Muscle of arm (tissue), 14 donors: ENCODE measurements at places on chromosomes 16 and 17.

- no peak for DNase-seq
Observed at GRCh38 chr16:67537270-67537635, 8.6 kb downstream of the RIPOR1 start.

GRCh38 chr16:31215287-31216162, 1.4 kb downstream of the PYDC1 start:
- DNase-seq = no peak

GRCh38 chr16:89090669-89091426, 2.8 kb upstream of the ACSF3 start:
- DNase-seq = no peak

- no peak for DNase-seq
Observed at GRCh38 chr17:80043963-80044362, 7.5 kb downstream of the CCDC40 start.

DNA sequence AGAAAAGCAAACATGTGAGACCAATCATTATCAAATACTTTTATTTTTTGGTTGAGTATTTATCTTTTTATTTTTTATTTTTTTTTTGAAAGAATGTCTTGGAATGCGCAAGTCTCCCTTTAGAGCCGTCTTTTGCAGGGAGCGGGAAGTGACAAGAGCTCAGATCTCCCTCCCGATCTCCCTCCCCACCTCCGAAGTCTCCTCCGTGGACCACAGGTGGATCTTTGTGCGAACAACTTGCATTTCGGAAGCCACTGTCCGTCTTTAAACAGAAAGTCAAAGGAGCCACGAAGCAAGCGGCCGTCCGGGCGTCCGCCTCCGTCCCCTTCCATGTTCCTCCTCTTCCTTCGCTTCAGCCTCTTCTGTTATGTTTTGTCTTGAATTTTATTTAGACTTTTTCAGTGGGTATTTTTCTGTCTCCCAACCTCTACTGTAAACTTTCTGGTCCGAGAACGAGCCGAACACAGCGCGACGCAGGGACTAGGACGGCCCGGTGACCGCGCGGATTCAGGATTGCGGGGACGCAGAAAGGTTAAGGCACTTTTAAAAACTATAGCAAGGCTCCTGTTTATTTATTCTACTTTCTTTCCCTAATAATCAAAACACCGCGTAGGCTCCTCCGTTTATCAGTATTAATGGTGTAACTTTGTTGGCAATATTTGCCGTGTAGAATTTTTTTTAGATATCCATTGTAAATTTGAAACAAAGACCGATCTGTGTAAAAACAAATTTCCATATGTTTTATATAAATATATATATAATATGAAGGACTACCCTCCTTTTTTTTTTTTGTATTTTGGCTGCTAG, 3.3 kb downstream of the FOXF1 start:
- no peak for DNase-seq

- DNase-seq = no peak
Observed at GRCh38 chr16:67349172-67349571, 22.6 kb downstream of the LRRC36 start.

- DNase-seq = no peak
Observed at GRCh38 chr16:6231398-6231797, 1101.2 kb upstream of the RBFOX1 start.

DNA sequence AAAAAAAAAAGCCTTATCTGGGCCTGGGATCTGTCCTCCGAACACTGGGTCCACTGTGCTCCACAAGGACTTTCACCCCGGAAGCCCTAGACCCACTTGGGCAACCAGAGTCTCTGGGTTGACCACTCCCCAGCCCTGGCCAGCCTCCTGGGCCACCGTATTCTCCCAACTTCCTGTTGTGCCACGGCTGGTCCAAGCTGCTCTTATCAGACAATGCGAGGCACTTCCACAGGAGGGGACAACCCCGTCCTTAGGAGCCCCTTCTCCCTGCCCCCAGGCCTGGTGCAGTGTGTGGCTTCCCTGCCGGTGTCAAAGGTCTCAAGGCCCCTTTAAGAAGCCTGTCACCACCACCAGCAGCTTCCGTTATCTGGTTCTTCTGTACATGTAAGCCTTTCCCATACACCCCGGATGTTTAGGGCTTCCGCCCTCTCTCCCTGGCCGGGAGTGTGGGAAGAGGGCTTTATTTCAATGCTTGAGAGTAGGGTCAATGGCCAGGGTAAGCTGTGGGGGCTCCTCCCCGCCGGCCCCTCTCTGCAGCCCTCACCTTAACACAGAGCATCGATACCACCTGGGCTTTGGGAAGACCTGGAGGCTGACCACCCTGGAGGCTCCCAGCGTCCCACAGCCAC, 313.0 kb downstream of the SEC14L1 start:
- DNase-seq = no peak

DNA sequence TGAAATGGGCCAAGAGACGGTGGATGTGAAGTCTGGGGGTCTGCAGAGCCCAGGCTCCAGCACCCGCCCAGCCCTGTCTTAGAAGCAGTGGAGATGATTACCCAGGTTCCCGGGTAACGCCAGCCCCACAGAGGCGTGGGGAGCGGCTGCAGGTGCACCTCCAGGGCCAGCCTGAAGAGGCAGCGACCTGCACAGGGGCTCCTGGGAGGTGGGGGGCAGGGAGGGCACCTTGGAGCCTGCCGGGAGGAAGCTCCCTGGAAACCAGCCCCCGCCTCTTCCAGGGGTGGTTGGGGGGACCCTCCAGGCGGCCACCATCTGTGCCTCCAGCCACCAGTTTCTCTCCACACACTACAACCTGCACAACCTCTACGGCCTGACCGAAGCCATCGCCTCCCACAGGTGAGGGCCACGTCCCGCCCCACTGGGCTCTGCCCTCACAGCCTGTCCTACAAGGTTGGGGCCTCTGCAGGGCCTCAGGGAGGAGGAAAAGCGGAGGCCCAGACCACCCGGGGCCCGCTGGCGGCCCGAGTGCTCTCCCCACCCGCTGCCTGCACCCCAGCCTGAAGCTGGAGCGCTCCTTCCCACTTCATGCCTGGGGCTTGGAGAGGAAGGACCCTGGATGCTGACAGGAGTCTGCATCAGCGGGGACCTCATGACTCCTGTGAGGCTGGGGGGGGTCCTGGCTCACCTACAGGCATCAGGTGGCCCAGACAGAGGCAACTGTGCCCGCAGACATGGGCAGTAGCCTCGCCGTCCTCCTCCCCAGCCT, 10.5 kb downstream of the GAA start:
- no peak for DNase-seq

DNA sequence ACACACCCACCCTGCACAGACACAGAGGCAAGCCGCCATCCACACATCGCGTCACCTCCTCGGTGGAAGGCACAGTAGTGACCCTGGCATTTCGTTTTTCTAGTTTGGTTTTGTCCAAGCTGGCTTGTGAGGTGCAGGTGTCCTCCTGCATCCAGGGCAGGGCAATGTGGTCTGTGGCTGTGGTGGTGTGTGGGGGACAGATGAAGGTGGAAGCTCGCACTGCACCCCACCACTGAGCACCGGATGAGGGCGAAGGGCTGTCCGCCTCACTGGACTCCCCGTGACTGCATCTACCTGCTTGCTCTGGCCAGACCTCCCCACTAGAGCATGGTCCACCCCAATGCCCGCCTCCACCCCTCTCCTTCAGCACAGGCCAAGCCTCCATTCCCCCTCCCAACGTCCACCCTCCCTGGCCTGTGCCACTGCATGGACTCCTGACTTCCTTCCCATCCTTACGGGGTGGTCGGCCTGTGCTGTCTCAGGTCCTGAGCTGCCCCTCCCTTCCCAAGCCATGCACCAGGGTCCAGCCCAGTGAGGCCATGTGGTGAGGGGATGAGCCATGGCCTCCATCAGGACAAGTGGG, 78.8 kb upstream of the CBX4 start:
- no peak for DNase-seq

GRCh38 chr17:56290101-56290801, 137.0 kb downstream of the ANKFN1 start:
- no peak for DNase-seq

DNA sequence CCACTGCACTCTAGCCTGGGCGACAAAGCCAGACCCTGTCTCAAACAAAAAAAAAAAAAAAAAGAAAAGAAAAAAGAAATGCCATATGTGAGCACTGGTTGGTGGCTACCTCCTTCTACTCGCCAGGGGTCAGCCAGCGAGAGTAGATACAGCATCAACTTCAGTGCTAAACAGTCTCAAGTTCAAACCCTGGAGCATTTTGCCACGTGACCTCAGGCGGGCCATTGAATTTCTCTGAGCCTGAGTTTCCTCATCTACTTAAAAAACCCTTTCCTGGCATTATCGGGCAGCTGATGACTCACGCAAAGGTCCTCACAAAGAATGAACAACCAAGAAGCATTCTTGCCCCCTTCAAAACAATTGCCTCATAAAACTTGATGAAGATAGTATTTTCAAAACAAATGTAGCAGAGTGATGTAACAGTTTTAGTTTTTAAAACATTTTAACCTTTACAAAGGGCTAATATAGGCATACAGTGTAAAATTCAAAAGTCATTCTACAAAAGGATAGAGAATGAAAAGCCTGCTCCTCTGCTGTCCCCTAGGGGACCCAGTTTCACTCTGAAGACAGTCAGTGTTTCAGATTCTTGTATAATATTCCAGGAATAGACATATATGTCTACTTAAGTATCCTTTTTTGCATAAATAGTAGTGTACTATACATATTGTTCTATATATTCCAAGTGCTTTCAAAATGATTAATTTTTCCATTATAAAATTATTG, 28.4 kb downstream of the DNAH2 start:
- DNase-seq = no peak

DNA sequence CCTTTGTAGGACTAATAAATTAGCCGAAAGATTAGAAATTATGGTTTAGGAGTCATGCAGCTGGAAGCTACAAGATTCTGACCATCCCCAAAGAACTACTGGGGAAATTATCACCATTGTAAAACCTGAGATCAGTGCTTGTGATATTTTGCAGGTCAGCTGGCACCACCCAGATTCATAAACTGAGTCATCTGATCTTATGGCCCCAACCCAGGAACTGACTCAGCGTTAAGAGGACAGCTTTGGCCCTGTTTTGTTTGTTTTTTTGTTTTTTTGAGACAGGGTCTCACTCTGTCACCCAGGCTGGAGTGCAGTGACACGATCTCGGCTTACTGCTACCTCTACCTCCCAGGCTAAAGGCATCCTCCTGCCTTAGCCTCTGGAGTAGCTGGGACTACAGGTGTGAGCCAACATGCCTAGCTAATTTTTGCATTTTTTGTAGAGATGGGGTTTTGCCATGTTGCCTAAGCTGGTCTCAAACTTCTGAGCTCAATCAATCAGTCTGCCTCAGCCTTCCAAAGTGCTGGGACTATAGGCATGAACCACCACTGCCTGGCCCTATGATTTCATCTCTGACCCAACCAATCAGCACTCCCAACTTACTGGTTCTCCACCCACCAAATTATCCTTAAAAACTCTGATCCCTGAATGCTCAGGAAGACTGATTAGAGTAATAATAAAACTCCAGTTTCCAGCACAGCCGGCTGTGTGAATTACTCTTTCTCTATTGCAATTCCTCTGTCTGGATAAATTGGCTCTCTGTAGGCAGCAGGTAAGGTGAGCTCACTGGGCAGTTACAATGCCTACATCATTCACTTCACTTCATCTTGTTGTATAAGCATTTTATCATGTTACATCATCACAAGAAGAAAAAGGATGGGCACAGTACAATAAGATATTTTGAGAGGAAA, 79.4 kb upstream of the KSR1 start:
- no peak for DNase-seq

DNA sequence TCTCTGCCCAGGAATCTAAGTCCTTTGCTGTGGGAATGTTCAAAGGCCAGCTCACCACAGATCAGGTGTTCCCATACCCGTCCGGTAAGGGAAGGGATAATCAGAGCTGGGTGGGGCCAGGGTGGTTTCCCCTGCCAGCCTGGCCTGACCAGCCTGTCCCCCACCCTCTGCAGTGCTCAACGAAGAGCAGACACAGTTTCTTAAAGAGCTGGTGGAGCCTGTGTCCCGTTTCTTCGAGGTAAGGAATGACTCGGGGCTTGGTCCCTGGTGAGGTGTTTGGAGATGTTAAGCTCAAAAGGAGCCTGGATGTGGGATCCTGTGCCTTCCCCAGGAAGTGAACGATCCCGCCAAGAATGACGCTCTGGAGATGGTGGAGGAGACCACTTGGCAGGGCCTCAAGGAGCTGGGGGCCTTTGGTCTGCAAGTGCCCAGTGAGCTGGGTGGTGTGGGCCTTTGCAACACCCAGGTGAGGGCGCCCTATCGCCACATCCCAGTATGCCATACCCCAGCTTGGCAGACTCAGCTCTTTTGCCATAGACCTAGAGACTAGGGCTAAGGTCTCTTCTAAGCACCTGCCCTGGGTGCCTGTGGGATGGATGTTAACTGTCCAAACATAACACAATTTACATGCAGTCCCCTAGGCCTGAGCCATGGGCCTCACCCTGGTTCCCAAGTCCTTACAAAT, 997 bp downstream of the ACADVL start:
- DNase-seq = no peak

DNA sequence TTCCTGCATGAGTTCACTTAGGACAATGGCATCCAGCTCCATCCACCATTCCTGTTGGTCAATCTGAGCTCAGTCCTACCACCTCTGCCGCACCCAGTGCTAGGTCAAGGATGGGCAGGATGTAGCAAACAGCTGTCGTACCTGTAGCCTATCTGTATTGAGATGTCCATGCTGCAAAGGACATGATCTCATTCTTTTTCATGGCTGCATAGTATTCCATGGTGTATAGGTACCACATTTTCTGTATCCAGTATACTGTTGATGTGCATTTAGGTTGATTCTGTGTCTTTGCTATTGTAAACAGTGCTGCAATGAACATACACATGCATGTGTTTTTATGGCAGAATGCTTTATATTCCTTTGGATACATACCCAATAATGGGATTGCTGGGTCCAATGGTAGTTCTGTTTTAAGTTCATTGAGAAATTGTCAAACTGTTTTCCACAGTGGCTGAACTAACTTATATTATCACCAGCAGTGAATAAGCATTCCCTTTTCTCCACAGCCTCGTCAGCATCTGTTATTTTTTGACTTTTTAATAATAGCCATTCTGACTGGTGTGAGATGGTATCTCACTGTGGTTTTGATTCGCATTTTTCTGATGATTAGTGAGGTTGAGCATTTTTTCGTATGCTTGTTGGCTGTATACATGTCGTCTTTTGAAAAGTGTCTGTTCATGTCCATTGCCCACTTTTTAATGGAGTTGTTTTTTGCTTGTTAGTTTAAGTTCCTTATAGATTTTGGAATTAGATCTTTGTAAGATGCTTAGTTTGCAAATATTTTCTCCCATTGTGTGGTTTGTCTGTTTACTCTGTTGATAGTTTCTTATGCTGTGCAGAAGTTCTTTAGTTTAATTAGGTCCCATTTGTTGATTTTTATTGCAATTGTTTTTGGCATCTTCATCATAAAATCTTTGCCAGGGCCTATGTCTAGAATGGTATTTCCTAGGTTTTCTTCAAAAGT, 7.2 kb upstream of the MRTFB start:
- DNase-seq = no peak
